ENCODE measurements at places on chromosomes 5 and 9.

DNA sequence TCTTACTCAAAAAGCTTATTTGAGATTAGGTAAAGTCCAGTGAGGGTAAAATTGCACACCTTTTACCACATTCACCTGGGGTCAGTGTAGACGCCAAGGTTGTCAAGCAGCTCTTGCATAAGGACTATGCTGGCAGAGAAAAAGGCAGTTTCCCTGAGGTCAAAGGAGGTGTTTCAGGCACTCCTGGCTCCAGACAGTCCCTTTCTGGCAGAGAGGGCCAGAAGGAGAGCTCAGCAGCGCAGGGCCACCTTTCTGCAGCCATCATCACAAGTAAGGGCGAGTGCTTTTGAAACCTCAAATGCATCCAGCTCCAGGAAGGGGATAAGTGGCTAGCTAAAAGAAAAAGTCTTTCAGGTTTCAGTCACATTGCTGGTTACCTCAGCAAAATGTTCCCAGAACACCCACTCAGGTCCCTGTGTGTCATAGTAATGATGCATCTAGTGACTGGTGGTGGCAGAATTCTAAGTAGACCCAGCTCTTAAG is 16.7 kb upstream of the IL13 start:
- DNase-seq, result no peak

DNA sequence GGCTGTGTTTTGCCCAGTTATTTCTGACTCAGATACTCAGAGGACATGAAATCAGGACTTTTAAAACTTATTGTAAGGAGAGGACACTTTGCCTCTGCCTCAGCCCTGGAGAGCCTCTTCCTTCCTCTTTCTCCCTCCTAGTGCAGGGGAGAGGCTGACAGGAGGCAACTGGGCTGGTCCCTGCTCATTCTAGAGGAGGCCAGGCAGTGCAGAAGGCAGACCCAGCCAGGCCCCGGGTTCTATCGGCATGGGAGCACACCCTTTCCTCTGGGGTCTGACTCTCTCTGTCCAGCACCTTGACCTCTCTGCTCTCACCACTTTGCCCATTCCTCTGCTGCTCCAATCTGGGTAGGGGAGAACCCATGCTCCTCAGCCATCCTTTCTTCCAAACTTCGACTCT is 16.0 kb upstream of the SMIM32 start:
- no peak for DNase-seq

- peak; percentile 94 for DNase-seq
These were observed 293.9 kb downstream of the ZSWIM6 start for GRCh38 chr5:61625681-61626621.

GRCh38 chr9:79847074-79847473 is 275.3 kb downstream of the TLE4 start:
- no peak for DNase-seq

DNA sequence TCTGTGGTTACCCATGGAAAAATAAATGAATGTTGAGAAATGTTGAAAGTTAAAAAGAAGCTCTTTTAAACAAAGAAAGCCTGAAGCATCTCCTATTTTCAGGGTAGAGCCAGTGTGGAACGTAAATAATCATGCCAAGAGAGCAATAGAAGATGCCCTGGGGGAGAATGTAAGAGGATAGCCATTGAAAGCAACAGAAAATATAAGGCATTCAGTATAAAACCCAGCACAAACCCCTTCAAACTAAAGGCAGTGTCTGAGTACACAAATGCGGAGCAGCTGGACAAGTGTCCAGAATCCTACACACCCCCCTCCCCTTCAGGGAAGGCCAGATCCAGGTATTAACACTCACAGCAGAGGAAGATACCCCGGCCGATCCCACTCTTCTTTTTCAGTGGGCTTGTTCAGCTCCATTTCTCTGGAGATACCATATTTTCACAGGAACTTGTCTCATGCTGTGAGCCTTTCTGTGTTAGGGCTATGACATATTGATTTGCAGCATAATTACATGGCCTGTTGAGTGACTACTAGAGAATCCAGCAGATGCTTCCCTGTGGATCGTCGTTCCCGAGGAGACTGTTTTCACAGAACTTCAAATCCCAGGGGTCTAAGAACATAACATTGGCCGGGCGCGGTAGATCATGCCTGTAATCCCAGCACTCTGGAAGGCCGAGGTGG is 101.2 kb downstream of the PLK2 start:
- peak; percentile 20 for DNase-seq

GRCh38 chr9:126232461-126232860 is 94.2 kb upstream of the MVB12B start:
- no peak for DNase-seq

- no peak for DNase-seq
These were observed 264.3 kb upstream of the KCNN2 start for GRCh38 chr5:114097570-114097969.

DNA sequence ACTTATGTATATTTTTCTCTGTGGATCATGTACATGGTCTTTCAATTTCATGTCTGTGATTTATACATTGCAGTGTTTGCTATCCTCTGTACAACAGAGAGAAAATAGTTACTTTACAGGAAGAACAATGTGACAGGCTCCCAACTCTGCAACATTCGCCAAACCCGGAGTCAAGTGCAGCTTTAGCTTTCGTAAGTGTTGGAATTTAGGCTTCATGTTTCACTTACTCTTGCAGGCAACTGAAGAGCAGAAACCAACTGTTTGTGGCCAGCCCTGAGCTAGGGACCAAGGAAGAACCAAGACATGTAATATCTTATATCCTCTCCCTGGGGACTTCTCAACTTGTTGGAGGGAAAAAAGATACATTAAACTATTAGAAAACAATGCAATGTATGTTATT is 147.9 kb downstream of the C5orf15 start:
- DNase-seq, result peak; percentile 68

GRCh38 chr5:76765249-76765648 is 49.3 kb downstream of the F2R start:
- no peak for DNase-seq

GRCh38 chr5:134396274-134396673 is 15.4 kb downstream of the CDKN2AIPNL start:
- no peak for DNase-seq

GRCh38 chr9:133627341-133627740 is 8.8 kb upstream of the DBH start:
- DNase-seq, result no peak

GRCh38 chr5:28249771-28250415 is 1211.5 kb upstream of the CDH9 start:
- DNase-seq, result no peak

GRCh38 chr5:21642312-21642711 is 1210.8 kb downstream of the CDH12 start:
- no peak for DNase-seq

DNA sequence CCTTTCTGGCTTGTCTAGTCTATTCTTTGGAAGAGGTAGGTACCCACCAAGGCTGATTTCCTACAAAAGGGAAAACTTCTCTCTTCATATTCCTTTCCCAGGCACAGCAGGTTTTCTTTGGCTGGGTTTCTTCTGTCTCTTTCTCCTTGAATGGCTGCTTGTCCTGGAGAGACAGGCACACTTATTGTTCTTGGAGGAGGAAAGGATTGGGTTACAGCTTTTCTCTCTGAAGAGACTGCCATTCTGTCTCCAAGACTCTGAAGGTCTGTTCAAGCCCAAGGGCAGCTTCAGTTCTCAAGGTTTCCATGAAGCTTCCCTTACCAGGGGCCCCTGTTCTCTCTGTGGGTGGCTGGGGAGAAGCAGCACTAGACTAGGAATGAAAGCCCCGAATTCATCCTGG is 33.9 kb downstream of the ACTBL2 start:
- no peak for DNase-seq

DNA sequence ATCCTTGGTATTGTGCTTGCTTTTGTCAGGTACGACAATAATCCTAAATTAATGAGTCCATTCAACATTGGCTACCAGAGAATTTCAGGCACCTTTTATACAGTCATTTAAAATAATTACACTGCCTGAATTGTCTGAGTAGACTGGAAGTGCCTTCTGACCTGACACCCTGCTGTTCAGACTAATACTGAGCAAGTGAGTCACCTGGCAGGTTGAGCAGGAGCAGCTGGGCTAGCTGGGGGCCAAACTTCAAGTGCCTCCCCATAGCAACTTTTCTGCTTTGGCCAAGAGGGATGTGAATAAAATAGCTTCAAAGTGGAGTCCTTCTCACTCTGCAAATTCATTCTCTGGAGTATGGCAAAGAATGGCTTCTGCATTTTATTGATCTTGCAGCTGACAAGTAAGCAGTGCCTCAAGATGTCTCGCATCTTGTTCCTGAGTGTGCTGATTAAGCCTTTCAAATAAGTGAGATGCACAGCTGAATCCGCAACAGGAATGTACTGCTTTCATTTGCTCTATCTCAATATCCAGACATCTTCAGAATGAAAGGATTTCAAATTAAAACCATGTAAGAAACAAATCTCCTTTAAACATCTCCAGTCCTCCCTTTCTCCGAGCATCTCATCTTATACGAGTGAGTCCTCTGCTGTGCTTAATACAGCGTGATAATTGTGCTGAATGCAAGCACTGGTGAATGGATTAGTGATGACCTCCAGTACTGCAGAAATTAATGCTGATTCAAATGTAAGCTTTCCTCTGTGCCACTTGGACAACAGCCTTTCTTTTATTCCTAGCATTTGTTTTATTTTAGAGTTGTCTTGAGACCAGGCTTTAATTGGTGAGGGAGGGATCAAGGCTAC is 271.2 kb downstream of the EDIL3 start:
- DNase-seq, result peak; percentile 16

GRCh38 chr5:145996135-145996534 is 59.8 kb downstream of the SH3RF2 start:
- DNase-seq, result no peak

GRCh38 chr9:97398999-97399758 is 12.7 kb upstream of the TDRD7 start:
- DNase-seq, result peak; percentile 92

DNA sequence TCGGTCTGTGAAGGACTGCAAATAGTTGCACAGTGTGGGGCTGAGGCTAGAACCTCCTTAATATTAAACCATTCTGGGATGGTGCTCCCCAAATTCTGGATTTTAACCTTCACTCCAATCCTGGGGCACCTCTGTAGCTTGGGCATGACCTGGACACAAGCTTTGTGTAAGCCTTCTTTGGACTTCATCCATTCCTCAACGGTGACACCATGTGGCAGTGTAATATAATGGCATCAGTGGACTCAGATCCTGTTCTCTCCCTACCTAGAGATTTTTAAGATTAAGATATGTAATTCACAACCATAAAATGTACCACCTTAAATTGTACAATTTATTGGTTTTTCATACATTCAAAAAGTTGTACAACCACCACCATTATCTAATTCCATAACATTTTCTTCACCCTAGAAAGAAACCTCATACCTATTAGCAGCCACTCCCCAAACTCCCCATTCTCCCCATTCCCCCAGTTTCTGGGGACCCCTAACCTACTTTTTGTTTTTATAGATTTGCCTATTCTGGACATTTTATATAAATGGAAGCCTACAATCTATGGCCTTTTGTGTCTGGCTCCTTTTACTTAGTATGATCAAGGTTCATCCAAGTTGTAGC is 4.8 kb upstream of the PLGRKT start:
- no peak for DNase-seq

DNA sequence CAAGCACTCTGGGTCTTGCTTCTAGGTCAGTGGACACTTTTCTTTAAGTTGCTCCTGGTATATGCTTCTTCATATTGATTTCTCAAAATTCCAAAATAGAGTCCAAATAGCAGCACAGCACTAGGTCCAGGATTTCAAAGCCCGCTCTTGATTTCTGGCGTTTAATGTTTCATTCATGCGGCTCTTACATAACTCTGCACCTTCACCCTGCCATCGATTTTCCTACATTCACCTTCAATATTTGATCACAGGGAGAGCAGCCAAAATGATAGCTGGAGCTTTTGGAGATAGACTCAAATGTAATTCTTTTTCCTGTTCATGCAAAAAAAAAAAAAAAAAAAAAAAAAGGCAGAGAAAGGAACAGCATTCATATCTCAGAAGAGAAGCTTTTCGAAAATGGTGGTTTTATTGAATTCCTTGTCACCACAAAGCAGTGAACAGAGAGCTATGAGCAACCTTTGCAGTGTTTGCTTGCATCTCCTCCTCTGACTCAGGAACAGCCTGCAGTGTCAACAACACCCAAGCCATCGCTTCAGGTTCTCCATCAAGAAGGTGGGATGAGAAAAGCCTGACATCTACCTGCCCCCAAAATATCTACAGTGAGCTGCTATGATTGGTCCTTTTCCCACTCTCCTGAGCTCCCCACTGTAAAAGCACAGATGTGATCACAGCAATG is 97.8 kb downstream of the MED10 start:
- DNase-seq, result no peak

DNA sequence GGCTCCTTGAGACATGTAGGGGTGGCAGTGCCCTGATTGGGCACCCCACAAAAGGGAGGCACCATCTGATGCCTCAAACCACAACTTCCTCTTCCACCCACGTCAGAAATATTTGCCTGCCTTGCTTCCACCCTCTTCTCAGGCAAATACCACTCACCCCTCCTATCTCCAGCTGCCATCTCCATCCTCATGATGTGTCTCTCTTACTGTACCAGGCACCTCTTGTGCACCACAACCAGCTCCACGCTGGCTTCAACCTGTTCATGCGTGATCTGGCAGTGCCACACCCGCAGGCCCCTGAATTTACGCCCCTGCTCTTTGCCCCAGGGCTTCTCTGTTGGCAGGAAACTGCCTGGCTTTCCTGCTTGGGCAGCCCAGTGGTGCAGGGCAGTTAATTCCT is 87.8 kb upstream of the HSPA9 start:
- DNase-seq, result peak; percentile 60

GRCh38 chr5:17183831-17184230 is 33.6 kb upstream of the BASP1 start:
- DNase-seq, result no peak

DNA sequence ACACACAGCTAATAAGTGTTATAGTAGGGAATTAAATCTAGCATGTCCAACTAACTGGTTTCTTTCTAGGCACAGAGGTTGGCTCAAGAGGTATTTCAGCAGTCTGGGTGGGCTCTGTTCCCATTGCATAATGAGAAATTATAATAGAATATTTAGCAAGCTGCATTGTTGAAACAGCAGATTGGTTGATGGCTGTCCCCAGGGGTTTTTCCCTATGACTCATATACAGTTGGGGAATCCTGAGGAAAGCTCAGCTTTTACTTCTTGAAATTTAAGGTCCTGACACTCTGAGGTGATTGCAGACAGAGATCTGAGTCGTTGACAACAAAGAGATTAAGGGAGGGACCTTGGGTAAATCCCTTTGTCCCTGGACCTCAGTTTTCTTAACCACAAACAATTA is 38.3 kb upstream of the TNFSF8 start:
- DNase-seq, result no peak

GRCh38 chr5:24623624-24624023 is 21.2 kb downstream of the CDH10 start:
- DNase-seq, result no peak
